Pulmonary artery endothelial cell (primary cell): ENCODE measurements at places on chromosomes 11 and 22.

DNA sequence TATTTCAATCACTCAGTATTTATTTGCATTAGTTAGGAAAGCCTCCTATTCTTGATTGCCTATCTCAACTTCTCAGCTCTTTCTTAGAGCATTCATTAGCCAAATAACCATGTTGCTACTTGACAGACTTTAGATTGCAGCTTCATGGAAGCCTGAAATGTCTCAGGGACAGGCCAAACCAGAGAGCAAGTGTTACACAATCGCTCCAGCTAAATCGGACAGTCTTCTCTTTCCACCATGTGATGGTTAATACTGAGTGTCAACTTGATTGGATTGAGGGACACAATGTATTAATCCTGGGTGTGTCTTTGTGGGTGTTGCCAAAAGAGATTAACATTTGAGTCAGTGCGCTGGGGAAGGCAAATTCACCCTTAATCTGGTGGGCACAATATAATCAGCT, 106.5 kb upstream of the DRD2 start:
- DNase-seq: no peak

DNA sequence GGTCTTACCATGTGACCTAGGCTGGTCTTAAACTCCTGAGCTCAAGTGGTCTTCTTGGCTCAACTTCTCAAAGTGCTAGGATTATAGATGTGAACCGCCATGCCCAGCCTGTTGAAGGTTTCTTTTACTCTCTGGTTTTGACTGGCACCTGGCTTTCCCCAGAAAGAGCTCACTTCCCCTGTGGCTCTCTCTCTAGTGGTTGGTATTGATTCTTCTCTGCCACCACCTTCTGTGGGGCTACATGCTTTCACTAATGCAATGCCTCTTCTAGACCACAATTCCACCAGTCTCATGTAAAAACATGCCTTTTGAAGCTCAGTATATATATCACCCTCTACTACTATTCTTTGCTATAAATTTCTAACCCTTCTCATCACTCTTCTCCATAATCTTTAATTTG, 67.2 kb downstream of the CCDC83 start:
- no peak for DNase-seq

DNA sequence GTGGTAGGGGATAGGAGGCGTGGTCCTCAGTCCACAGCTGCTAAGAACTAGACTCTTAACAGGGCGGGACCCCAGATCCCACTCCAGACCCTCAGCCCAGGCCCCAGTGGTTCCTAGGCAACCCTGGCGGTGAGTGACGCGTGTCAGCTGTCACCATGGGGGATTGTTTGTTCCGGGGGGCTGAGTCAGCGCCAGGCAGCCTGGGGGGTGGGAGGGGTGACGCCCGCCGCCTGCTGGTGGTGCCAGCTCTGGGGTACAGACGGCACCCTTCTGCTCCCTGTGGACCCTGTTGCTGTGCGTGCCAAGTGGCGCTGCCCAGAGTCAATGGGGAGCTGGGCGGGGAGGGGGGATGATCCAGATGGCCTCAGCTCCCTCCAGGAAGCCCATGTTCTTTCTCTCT, 2.5 kb downstream of the CNIH2 start:
- DNase-seq: no peak

DNA sequence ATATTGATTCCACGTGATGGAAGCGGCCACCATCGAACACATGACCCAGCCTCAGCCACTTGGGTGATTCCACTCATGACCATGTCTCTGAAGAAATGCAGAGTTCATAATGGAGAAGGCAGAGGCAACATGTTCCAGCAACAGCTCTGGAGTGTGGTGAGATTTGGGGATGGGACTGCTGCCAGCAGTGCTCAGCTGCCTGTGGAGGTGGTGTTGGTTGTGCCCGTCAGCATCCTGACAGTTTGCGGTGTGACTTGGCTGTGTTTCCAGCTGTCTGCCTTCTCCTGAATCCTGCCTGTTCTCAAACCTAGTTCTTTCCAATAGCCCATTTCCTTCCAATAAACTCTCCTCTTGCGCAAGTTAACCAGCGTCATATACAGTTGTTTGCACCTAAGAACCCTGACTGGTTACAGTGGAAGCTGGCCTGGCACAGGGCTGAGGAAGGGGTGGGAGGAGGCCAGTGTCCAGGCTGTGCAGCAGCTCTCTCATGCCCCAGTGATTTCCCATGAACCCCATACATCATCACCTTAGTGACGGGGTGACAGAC, 22.0 kb upstream of the OR8B8 start:
- no peak for DNase-seq

DNA sequence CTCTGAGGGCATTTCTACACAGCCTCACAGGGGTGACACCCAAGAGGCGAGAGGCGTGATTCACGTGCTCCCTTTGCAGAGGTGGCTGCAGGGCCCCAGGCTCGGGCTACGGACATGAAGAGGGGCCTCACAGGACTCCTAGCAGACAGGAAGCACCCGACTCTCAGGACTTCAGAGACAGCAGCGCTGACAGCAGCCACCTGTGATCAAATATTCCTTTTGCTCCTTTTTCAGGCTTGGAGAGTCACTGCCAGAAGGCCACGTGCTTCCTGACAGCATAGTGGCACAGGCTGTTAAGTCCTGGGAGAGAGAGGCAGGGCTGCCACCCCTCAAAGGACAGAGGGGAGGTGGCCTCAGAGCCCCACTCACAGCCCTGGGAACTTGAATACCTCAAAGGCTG, 348.9 kb downstream of the CADM1 start:
- DNase-seq: no peak

- no peak for DNase-seq
These were observed 10.2 kb downstream of the PACS1 start for GRCh38 chr11:66080055-66080817.
